Left ventricle myocardium superior (tissue), 1 donor: ENCODE measurements at places on chromosomes 2 and 18. TPM values are rescaled to one million over a fixed set of nuclear protein-coding genes. Genes with fewer than 3 reads are reported as not detected.

DNA sequence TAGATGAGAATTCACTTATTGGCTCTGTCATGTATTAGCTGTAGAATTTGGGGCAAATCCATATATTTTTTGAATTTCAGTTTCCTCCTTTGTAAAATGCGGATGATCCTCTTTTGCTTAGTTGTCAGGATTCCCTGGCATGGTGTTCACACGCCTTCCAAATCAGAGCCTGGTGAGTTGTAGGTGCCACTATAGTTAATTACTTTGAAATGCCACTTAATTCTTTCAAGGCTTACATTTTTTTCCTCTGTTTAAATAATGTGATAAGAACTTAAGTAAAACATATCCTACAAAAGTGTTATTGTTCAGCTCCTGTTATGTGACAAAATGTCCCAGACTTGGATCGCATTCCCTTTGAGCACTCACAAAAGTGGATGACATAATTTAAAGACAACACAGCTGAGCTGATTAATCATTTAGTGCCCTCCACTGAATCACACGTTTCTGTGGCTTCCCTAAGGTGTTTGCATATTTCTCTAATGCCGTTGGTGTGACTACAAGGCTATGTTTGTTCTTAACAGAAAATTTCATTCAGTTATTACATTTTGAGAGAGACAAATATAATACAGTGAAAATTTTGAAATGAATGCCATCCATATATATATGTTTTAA, 471.2 kb upstream of the CHST9 start:
- no peak for DNase-seq

GRCh38 chr18:78912336-78912735, 67.3 kb upstream of the SALL3 start:
- DNase-seq: no peak

DNA sequence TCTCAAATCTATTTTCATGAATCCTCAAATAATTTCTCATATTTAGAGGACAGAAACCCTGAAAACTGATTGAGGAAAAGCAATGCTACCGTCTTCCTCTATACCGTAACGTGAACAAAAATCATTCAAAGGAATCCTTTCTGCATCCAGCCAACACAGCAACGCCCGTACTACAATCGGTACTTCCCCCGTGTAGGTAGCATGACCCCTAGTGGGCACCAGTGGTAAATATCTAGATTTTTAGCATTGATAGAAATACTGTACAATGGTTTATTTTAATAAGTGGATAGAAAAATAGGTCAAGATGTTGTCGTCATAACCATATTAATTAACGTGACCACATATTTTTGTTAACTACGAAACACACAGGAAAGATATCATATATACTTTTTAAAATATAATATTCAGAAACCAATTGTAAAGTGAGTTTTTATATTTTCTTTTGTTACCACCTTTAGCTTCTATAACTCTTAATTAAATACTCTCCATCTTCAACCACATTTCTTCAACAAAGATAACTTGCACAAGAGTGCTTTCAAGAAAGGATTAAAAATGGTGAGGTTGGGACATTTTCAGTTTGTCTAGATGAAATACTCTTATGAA, 194.1 kb downstream of the SS18 start:
- DNase-seq: no peak

Gene PRKAG3
- 0.12 TPM for total RNA-seq

DNA sequence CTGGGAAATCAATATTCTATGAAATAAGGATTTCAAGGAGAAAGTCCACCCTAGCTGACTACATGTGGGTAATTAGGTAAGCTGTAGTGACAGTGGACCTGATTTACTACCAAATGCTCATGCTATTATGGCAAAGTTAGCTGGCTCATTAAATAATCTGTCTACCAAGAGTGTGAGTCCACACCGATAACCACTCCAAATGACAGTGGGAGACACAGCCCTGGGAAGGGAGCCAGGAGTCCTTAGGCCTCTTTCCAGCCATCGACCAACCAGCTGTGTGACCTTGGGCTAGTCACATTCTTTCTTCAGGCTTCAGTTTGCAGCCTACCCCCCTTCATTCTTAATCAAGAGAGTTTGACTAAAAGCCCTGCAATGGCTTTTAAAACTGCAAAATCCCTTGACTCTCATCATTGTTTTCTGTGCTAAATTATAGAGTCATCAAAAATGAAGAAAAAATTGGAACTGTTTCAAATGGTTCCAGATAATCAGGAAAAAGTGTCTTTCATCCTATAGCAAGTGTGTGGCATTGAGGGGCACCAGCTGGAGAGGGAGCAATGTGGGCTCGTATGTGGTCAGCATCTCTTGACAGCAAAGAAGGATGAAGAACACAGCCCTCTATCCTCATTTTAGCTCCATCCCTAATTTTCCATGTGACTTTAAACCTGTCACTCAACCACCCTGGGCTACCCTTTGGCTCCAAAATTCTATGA, 45.6 kb upstream of the SLC14A2 start:
- no peak for DNase-seq

GRCh38 chr18:72201032-72201431, 343.1 kb downstream of the CBLN2 start:
- no peak for DNase-seq

DNA sequence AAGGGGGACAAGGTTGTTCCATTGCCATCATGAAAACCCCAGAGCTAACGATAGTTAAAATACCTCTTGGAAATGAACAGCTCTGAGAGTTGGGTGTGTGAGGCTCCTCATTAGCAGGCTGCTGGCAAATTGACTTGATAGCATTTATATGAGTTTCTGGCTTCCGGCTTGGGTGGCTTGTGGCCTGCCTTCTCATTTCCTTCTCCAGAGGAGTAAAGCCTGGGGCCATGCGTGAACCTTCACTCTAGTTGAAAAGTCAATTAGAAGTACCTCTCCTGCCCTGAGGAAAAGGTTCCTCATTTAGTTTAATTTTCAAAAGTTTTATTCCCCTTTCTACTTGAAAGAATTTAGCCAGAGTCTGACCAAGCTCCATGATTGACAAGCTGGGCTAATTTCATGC, 67.1 kb downstream of the MGAT5 start:
- DNase-seq: no peak

Gene C1GALT1C1L
- 0.64 TPM for total RNA-seq

Gene CDH7
- total RNA-seq: 0.05 TPM

GRCh38 chr18:34866310-34866709, 156.2 kb downstream of the DTNA start:
- no peak for DNase-seq

- DNase-seq: no peak
Observed at GRCh38 chr2:42108852-42109251, 60.3 kb upstream of the EML4 start.

DNA sequence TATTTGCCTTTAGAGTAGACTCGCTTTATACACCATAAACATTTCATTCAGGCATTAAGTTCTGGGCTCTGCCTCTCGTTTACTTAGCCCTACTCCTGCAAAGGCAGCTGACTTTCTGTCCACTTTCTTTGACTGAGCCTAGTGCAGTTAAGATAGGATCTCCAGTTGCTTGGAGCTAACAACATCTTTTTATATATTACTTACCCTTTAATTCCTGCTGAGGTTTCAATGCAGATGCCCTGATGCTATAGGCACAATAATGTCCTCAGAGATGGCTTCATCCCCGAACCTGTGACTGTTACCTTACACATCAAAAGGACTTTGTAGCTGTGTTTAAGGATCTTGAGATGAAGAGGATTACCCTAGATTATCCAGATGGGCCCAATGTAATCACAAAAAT, 505.8 kb upstream of the TNP1 start:
- DNase-seq: no peak

GRCh38 chr2:705971-706511, 28.8 kb upstream of the TMEM18 start:
- DNase-seq: no peak

DNA sequence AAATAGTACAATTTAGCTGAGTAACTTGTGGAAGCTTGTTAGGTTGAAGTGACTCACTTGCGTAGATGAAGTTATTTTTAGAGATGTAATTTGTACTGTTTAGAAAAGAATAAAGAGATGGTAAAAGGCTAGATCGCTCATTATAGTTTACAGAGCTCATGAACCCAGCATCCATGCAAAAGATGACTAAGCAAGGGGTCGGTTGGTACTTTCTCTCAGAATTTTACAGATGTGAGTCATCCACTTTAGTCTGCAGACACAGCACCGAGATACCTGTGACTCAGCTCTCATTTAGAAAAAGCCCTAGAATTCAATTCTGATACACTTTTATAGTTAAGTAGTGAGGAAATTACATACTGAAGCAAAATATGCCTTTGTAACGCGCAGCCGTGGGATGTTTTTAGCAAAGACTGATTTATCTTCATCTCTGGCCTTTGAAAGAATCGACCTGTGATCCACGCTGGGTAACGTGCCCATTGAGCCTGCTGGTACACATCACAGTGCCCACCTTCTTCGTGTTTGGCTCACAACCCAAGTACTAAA, 116.5 kb upstream of the FOSL2 start:
- DNase-seq: no peak

- no peak for DNase-seq
Observed at GRCh38 chr2:220123751-220124150, 496.3 kb downstream of the SLC4A3 start.

Gene NEU2
- total RNA-seq: not detected
